ENCODE measurements at places on chromosomes 2 and 18.
A peak's percentile ranks its signal among the peaks of the same experiment; 100 is the strongest.

- peaks cover 5% of the 10 kb centered on the region for H3K36me3 ChIP-seq
- H3K4me1 ChIP-seq: peaks cover 3% of the 10 kb centered on the region
- H3K4me3 ChIP-seq: no peak overlapping the region
- DNase-seq: no peak
- peaks cover 10% of the 10 kb centered on the region for H3K27me3 ChIP-seq
- no peak overlapping the region for H3K27ac ChIP-seq
Measured at GRCh38 chr2:128782411-128783192, 463.9 kb upstream of the HS6ST1 start.

DNA sequence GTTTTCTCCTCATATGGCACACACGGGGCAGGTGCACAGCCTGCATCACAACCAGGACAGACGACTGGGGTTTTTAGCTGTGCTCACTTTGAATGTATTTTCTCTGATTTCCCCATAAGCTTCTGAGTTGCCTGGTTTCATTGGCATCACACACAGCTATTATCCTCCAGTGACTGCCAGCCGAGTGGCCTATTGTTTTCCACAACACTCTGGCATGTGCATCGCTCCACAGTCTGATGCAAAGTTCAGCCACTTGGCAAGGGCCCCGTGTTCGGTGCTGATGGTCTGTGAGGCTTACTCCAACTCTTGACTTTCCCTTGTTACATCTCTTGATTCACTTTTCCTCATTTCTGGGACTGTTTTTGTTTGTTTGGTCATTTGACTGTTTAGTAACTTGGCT is 593.1 kb downstream of the CBLN2 start:
- DNase-seq: no peak
- no peak overlapping the region for H3K4me3 ChIP-seq
- H3K27me3 ChIP-seq: no peaks in the 10 kb centered on the region
- no peak overlapping the region for H3K27ac ChIP-seq
- peaks cover 4% of the 10 kb centered on the region for H3K4me1 ChIP-seq

GRCh38 chr2:148939271-148939670 is 64.2 kb downstream of the KIF5C start:
- H3K27ac ChIP-seq: peak overlapping the region; percentile 20
- peaks cover 39% of the 10 kb centered on the region for H3K4me1 ChIP-seq
- peaks cover 8% of the 10 kb centered on the region for H3K36me3 ChIP-seq
- H3K27me3 ChIP-seq: peaks cover 5% of the 10 kb centered on the region

DNA sequence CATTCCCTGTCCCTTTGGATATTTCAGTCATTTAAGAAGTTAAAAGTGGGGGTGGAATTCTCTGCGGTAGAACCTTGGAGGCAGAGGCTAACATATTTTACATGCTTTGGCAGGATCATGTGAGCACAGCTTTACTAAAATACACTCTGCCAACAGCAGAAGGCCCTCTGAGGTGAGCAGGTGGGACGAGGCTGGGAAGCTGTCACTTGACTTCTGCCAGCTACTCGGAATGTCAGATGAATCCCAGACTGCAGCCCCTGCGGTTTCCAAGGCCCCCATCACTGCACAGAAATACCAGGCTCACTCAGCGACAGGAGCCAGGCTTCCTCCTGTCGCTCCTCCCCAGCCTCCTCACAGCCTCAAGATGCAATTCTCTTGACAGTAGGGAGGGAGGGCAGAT is 220.9 kb upstream of the REV1 start:
- peaks cover 35% of the 10 kb centered on the region for H3K4me1 ChIP-seq
- H3K27ac ChIP-seq: peak overlapping the region; percentile 24
- DNase-seq: peak; percentile 31
- H3K36me3 ChIP-seq: no peaks in the 10 kb centered on the region

GRCh38 chr2:169208026-169208425 is 138.7 kb downstream of the DHRS9 start:
- no peak overlapping the region for H3K4me3 ChIP-seq
- no peaks in the 10 kb centered on the region for H3K36me3 ChIP-seq
- H3K27me3 ChIP-seq: no peaks in the 10 kb centered on the region
- no peaks in the 10 kb centered on the region for H3K4me1 ChIP-seq

- no peaks in the 10 kb centered on the region for H3K27me3 ChIP-seq
- DNase-seq: no peak
- peaks cover 15% of the 10 kb centered on the region for H3K4me1 ChIP-seq
- peaks cover 8% of the 10 kb centered on the region for H3K36me3 ChIP-seq
- H3K27ac ChIP-seq: no peak overlapping the region
- no peak overlapping the region for H3K4me3 ChIP-seq
Measured at GRCh38 chr2:100008956-100009355, 133.4 kb downstream of the AFF3 start.

DNA sequence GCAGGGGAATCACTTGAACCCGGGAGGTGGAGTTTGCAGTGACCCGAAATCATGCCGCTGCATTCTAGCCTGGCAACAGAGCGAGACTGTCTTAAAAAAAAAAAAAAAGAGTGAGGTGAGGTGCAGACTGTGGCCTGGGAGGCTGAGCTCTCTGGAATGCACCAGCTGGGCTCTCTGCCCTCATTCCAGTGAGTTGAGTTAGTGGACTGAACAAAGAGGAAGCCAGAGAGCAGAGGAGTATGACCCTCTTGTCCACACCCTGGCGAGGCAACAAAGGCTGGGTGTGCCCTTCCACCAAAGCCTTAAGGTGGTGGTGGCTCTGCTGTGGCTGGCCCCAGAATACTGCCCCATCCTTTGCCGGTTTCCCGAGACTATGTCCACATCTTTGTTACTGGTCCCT is 71.3 kb upstream of the ACKR3 start:
- no peak overlapping the region for H3K4me3 ChIP-seq
- no peak overlapping the region for H3K27ac ChIP-seq
- peaks cover 3% of the 10 kb centered on the region for H3K36me3 ChIP-seq
- H3K27me3 ChIP-seq: peaks cover 2% of the 10 kb centered on the region
- no peak for DNase-seq

DNA sequence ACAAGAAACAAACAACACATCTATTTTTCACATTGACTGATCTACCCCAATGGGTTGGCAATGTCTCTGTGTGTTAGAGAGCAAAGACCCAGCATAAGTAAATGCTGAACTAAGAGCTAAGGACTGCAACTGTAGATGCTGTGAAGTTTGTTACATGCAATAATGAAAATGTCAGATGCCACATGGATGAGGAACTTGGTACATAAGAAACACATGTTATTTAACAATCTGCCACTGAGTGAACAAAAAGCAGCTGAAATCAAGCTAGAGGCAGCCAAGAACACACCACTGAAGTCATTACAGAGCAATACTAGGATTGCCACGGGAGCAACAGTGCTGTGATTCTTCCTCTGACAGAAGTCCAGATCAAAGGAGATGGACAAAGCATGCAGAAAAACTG is 389.4 kb downstream of the CDH2 start:
- H3K27me3 ChIP-seq: peaks cover 2% of the 10 kb centered on the region
- H3K4me3 ChIP-seq: no peak overlapping the region
- no peak overlapping the region for H3K27ac ChIP-seq
- H3K4me1 ChIP-seq: peaks cover 9% of the 10 kb centered on the region
- no peaks in the 10 kb centered on the region for H3K36me3 ChIP-seq

DNA sequence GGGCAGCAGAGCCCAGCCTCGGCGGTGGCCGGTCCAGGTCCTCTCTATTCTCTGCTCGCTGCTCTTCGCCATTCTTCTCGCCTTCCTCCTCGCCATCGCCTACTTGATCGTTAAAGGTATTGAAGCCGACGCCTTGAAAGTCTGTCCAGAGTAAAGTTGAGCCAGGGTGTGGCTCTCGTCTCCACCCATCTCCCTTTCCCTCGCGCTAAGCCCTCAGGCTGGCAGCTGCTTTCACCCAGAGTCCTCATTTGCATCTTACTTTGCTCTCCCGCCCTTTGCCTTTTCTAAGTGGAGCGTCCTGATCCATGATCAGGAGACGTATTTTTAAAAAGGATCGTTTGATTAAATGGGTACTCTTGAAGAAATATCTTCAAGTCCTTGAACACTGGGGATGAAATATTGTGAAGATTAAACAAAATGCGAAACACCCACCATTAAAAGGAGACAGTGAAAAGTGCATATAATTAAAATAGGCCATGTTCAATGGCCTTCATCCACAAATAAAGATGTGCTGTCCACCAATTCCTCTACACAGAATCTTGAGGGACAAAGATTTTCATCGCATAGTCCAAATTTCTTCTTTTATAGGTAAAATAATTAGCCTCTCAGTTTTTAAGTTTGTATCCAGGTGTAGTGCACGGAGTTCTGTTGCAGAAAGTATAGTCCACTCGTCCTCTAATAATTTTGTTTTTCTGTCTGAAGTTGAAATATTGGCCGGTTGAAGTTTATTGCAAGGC is 657 bp downstream of the ARL6IP6 start:
- H3K27ac ChIP-seq: peak overlapping the region; percentile 99
- peak overlapping the region; percentile 100 for H3K4me3 ChIP-seq

- H3K36me3 ChIP-seq: no peaks in the 10 kb centered on the region
- no peak overlapping the region for H3K27ac ChIP-seq
- no peaks in the 10 kb centered on the region for H3K4me1 ChIP-seq
- H3K27me3 ChIP-seq: peaks cover 2% of the 10 kb centered on the region
- no peak for DNase-seq
Measured at GRCh38 chr18:7467708-7468466, 99.2 kb upstream of the PTPRM start.

GRCh38 chr2:128380961-128381938 is 62.6 kb upstream of the HS6ST1 start:
- peak overlapping the region; percentile 28 for H3K4me3 ChIP-seq
- H3K36me3 ChIP-seq: no peaks in the 10 kb centered on the region
- no peak for DNase-seq
- peaks cover 20% of the 10 kb centered on the region for H3K4me1 ChIP-seq

DNA sequence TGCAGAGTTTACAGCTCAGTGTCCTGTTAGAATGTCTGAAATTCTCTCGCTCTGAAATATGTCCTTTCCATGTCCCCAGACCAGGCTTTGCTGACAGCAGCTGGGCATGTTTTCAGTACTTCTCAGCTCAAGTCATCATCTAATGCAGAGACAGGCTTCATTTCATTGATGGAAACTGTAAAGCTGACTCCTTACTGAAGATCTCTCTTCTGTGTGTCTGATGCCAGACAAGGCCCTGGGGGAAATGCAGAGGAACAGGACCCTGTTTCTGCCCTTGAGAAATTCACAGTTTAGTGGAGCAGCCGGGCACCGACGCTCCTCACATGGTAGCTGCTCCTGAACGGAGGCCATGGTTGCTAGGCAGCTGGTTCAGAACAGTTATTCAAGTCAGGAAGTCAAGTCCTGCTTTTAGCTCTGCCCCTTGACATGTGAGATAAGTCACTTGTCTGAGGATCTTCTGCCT is 24.6 kb upstream of the FZD7 start:
- no peaks in the 10 kb centered on the region for H3K36me3 ChIP-seq
- no peak overlapping the region for H3K27ac ChIP-seq
- DNase-seq: no peak
- no peak overlapping the region for H3K4me3 ChIP-seq
- H3K27me3 ChIP-seq: no peaks in the 10 kb centered on the region
- H3K4me1 ChIP-seq: peaks cover 8% of the 10 kb centered on the region

GRCh38 chr2:210562091-210562490 is 5.7 kb downstream of the CPS1 start:
- no peak overlapping the region for H3K27ac ChIP-seq
- no peaks in the 10 kb centered on the region for H3K27me3 ChIP-seq
- no peaks in the 10 kb centered on the region for H3K4me1 ChIP-seq
- DNase-seq: no peak

DNA sequence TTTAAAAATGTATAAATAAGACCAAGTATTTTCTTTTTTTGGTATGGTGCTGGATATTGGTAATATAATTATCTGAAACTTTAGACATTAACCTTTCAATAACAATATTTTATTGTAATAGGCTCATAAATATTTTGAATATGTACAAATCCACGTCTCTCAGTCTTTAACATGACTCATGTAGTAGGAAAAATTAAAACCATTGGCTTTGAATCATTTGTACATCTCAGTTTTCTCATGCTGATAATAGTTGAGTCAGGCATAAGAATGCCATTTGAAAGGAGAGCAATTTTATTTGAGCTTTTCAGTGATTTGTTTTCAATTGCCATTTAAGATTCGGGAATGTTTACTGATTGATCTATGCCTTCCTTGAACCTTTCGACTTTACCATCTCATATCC is 364.8 kb downstream of the TGIF1 start:
- H3K4me3 ChIP-seq: no peak overlapping the region
- H3K27ac ChIP-seq: no peak overlapping the region
- H3K36me3 ChIP-seq: no peaks in the 10 kb centered on the region

DNA sequence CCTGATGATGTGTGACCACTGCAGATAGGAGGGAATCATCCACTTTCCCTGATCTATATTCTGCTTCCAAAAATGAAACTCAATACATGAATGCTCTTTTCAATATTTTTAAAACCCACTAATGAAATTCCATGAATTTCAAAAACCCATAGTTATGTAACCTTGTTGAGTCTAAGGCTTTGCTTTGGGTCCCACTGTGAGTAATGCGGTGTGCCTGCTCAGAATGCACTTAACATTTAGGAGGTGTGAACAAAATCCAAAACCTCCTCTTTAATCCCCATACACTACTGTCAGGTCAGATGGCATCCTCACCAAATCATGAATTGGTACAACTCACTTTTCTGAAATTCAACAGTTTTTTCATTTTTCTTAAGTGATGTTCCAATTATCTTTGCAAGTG is 50.4 kb downstream of the CCDC93 start:
- H3K4me1 ChIP-seq: peaks cover 8% of the 10 kb centered on the region
- DNase-seq: no peak
- H3K27me3 ChIP-seq: no peaks in the 10 kb centered on the region
- no peak overlapping the region for H3K27ac ChIP-seq

- H3K27me3 ChIP-seq: peaks cover 2% of the 10 kb centered on the region
- H3K36me3 ChIP-seq: peaks cover 7% of the 10 kb centered on the region
- DNase-seq: no peak
- H3K4me1 ChIP-seq: peaks cover 20% of the 10 kb centered on the region
Measured at GRCh38 chr2:235598026-235598425, 104.2 kb downstream of the AGAP1 start.

- no peaks in the 10 kb centered on the region for H3K27me3 ChIP-seq
- no peaks in the 10 kb centered on the region for H3K36me3 ChIP-seq
- no peak for DNase-seq
- H3K4me3 ChIP-seq: no peak overlapping the region
Measured at GRCh38 chr2:145040433-145040832, 520.5 kb upstream of the ZEB2 start.

GRCh38 chr2:232941912-232942594 is 71.0 kb downstream of the NGEF start:
- no peaks in the 10 kb centered on the region for H3K27me3 ChIP-seq
- no peak for DNase-seq
- H3K4me3 ChIP-seq: no peak overlapping the region
- H3K27ac ChIP-seq: no peak overlapping the region
- peaks cover 5% of the 10 kb centered on the region for H3K36me3 ChIP-seq

- no peak for DNase-seq
- no peaks in the 10 kb centered on the region for H3K4me1 ChIP-seq
- no peaks in the 10 kb centered on the region for H3K27me3 ChIP-seq
- no peak overlapping the region for H3K4me3 ChIP-seq
Measured at GRCh38 chr2:32489061-32489460, 132.2 kb downstream of the BIRC6 start.

GRCh38 chr18:24504401-24504800 is 44.0 kb downstream of the HRH4 start:
- DNase-seq: no peak
- H3K4me1 ChIP-seq: peaks cover 5% of the 10 kb centered on the region
- H3K27ac ChIP-seq: no peak overlapping the region
- H3K4me3 ChIP-seq: no peak overlapping the region
- peaks cover 4% of the 10 kb centered on the region for H3K36me3 ChIP-seq

Data from glutamatergic neuron (in vitro differentiated cells).